ENCODE measurements at places on chromosomes 11 and 22.

DNA sequence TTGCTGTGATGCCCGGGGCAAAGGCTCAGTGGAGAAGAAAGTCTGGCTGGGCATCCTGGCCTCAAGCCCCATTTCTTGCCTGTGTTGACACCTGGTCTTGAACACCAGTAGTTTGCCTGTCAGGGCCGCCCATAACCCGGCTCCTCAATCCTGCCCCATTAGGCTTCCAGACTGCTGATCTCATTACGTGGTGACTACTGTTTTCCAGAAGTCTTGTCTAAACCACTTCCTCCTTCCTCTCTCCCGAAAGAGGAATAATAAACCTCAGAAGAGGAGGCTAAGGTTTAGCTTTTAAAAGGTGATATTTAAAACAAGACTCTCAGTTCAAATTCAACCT is 97.7 kb downstream of the CD44 start:
- DNase-seq, result peak; percentile 70

DNA sequence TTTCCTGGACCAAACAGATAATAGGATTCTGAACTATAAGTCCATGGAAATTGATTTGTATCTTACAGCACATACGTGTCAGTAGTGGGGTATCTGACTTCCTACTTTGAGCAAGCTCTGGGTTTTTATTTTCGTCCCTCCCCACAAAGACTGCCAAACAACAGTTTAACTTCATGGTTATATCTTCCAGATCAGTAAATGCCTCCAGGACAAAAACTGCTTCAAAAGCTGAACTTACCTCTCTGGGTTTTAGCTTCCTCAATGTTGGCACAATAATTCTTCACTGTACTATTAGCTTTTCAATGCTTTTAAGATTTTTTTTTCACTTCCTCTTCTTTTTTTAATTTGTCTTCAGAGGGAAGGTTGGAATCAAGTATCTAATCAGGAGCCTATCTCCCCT is 4.2 kb upstream of the DPF2 start:
- DNase-seq, result no peak

DNA sequence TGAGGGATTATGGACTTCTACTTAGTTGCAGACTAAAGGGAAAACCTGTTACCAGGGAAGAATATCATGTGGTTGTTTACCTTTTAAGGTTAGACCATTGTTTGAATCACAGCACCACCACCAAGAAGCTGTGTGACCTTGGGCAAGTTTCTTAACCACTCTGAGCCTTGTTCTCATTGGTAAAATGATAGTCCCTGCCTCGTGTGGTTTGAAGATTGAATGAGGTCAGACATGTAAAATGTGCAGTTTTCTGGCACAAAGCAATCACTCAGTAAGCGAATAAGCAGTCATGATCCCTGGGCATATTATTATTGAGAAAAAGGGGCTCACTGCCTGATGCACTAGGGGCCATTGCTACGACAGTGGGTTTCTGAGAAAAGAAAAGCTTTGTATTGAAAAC is 28.3 kb downstream of the MOV10L1 start:
- DNase-seq, result peak; percentile 22

GRCh38 chr22:24067587-24068376 is 56.7 kb downstream of the CABIN1 start:
- DNase-seq, result no peak

GRCh38 chr11:134668076-134668475 is 256.0 kb upstream of the B3GAT1 start:
- DNase-seq, result no peak

DNA sequence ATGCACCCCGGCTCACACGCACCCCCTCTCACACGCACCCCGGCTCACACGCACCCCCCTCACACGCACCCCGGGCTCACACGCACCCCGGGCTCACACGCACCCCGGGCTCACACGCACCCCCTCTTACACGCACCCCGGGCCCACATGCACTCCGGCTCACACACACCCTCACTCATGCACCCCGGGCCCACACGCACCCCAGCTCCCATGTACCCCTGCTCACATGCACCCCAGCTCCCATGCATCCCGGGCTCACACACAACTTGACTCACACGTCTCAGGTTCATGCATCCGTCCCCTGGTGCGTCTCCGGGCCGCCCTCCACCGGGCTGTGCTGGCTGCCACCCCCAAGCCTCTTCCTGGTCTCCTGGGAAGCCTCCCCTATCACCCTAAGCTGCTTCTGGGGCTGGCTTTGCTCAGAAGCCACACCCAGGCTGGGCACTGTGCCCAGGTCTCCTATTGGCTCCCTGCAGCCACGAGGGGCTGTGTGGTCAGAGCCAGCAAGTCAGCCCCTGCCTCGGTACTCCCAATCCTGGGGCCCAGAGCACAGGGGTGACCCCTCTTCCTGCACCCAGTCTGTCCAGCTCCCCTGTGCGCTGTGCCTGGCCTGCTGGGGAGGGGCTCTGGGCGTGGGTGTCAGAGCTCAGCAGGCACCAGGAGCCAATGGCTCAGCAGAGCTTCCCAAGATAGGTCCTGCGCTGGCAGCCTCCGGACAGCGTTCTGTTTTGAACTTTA is 16.9 kb downstream of the TSPAN4 start:
- DNase-seq, result peak; percentile 73

DNA sequence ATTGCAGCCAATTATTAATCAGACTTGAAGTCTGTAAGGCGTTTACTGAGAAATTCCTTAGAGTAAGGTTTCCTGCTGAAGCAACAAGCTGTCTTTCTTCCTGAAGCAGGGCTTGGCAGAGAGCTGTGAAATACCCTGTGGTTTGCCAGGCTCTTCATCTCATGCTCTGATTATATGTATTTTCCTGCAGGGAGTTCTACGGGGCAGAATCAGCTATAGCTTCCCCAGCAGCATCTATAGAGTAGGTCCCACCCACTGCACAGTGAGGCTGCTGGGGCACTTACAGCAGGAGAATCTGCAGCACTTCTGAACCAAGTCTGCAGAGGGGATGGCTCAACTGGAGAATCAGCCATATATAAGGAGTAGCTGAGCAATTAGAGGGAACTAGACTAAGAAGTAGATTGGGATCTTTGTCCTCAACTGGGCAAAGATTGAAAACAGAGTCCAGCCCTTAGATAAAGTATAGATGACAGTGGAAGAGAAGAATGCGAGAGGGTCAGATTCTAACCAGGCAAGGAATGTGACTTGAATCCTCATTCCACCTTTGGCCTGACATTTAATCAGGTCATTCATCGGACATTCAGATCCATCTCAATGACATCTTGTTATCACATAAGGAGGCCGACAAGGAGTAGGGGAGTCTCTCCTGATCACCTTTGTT is 37.6 kb downstream of the CNTF start:
- DNase-seq, result no peak

DNA sequence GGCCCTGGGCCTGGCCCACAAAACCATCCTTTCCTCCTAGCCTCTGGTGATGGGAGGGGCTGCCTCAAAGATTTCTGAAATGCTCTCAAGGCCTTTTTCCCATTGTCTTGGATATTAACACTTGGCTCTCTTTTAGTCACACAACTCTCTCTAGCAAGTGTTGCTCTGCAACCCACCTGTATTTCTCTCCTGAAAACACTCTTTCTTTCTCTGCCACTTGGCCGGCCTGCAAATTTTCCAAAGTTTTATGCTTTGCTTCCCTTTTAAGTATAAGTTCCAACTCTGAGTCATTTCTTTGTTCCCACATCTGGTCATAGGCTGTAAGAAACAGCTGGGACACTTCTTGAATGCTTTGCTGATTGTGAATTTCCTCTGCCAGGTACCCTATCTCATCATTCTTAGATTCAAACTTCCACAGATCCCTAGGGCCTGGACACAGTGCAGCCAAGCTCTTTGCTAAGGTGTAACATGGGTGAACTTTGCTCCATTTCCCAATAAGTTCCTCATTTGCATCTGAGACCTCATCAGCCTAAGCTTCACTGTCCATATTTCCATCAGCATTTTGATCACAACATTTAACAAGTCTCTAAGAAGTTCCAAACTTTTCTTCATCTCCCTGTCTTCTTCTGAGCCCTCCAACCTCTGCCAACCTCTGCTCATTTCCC is 93.8 kb downstream of the TRIM29 start:
- no peak for DNase-seq

DNA sequence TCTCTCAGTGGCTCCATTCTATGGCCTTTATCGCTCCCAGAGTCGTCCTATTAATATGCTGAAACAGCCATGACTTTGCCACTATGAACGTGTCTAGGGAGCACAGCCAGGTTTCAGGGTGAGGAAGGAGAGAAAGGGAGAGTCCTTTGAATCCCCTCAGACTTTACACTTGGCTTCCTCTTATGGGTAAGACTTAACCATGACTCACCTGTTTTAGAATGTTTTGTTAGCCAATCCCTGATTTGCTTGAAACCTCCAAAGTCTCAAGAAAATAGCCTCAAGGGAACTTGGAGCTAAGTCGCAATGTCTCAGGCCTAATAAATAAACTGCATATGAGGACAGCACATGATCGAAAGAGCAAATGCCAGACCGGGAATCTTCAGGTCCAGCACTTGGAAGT is 131.2 kb upstream of the RCN1 start:
- DNase-seq, result peak; percentile 25

Measured in fibroblast of skin of scalp (primary cell).